ENCODE measurements at places on chromosomes 3 and 15.

DNA sequence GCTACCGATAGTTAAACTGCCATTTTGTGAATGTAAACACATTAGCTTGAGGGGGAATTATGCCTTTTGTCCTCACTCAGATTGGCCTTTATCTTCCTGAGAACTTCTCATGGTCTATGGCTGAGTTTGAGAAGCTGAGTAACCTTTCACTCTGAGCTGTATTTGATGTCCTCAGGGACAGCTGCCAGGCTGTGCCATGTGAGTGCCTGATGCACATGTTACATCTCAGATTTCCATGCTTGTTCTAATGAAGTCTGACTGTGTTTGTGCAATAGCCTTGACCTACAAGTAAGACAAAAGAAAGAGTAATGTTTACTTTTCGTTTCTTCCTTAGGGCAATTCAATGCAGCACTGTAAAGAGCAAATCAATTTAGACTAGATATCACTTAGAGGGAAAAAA, 44.1 kb upstream of the ARL6 start:
- DNase-seq = no peak

DNA sequence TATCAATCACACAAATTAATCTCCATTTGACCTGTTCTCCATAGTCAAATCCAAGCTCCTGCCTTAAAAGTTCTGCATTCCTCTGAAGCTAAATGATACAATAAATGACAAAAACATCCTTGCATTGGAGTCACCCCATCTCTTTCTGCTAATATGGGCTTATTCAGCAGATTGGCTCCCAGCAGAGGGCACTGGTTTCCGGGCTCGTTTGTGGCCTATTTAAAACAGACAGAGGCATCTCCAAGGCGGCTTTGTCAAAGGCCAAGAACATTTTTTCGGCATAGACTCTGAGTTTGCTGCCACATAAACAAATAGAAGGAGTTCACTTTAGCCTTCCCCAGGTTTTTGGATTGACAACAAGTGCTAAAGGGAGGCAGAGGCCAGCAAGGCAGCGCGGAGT, 204.4 kb upstream of the RASGRP1 start:
- no peak for DNase-seq

- no peak for DNase-seq
Measured at GRCh38 chr3:114157321-114157720, 21.5 kb downstream of the DRD3 start.

- no peak for DNase-seq
Measured at GRCh38 chr3:48387634-48388033, 15.6 kb downstream of the FBXW12 start.

DNA sequence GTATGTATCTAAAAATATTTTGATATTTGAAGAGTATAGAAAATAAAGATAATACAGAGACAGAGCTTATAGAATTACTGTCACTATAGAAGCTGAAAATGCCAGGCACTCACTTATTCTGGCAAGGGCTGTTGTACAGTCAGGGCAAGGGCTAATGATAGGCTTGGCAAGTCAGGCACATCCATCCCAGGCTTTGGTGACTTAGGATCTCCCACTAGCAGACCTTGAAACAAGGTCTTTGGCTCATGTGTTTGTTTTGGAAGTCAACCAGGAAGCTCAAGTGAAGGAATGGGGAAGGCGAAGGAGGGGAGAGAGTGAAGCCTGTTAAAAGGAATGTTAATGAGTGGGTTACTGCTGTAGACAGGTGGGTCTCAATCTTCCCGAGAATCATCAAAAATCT, 199.1 kb upstream of the SUCLG2 start:
- no peak for DNase-seq

Data from activated CD4-positive, alpha-beta T cell treated with anti-CD3 and anti-CD28 coated beads, Interleukin-2, amount 50 U/mL, for 48 hours (primary cell).